ACHN (cell line): ENCODE measurements at places on chromosomes 7 and 10.

- peak; percentile 12 for DNase-seq
These were observed 150.5 kb downstream of the CYP26A1 start for GRCh38 chr10:93224005-93224779.

DNA sequence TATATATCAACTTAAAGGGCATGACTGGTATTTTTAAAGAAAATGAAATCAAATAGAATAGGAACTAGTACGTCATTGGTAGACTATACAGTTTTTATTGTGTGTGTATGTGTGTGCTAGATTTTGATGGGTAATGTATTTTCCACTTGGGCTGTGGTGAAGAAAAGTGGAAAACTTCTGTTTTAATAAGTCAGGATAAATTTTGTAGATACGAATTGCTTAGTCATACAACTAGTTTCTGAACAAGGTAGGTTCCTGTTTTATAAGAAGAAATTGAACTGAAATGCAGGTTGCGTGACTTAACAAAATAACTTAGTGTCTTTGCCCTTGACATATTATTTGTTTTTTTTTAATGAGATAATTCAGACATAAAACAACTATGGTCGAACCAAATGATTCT, 24.3 kb downstream of the UBN2 start:
- DNase-seq: no peak

DNA sequence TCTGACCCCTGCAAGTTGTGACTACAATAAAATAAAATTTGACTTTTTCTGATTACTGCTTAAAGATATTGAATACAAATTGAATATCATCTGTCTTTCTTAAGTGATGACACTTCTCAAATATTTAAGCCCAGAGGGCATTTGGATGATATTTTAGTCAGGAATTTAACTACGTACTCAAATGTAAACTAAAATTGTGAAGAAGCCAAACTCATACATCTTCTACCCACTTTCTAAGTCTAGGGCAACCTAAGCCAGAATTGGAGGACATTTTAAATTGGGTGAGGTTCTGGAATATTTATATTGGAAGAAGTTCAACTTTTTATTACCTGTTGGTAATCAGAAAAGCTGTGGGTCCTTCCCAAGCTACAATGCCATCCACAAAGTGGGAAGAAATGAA, 149.1 kb upstream of the WDR11 start:
- DNase-seq: no peak

- no peak for DNase-seq
These were observed 394.2 kb downstream of the GALNT17 start for GRCh38 chr7:71526106-71526505.

- DNase-seq: no peak
These were observed 287.3 kb downstream of the SDK1 start for GRCh38 chr7:3588341-3588740.

DNA sequence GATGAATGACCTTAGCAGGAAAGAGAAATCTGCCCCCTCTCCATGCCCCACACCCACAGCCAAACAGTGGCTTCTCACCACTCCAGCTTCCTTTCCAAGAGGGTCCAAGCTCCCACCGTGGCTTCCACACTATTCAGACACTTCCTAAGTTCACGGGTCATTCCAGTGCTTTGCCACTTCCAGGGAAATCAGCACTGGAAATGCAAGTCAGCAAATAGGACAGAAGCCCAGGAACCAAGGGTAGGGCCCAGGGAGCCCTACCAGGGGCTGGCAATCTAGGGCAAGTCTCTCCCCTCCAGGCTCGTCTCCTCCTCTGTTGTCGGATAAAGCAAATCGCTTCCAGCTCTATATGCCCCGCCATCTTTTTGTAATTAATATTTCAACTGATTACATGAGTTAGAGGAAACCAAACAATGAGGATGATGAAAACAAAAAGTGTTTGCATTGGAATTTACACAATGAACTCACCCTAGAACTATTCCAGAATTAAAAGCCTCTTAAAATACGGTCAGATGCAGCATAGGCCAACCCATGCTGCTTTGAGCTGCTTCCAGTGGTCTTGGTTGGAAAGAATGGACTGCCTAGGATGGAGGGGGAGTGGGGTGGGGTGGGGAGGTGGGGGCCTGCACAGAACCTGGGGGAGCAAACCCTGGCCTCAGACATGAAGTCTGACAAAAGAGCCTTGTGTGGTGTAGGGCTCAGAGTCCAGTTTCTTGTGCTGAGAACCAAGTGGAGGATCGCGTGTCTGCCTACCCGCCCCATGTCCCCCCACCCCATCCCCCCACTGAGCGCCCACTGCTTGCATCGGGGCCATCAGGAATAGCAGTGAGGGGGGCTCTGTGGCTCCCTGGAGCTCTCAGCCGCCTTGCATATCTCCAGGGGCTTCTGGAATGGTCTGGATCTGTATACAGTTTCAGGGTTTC, 74.6 kb upstream of the CPXM2 start:
- no peak for DNase-seq

- DNase-seq: no peak
These were observed 13.2 kb upstream of the FAM107B start for GRCh38 chr10:14787938-14788337.

GRCh38 chr10:93236393-93237040, 162.8 kb downstream of the CYP26A1 start:
- no peak for DNase-seq

DNA sequence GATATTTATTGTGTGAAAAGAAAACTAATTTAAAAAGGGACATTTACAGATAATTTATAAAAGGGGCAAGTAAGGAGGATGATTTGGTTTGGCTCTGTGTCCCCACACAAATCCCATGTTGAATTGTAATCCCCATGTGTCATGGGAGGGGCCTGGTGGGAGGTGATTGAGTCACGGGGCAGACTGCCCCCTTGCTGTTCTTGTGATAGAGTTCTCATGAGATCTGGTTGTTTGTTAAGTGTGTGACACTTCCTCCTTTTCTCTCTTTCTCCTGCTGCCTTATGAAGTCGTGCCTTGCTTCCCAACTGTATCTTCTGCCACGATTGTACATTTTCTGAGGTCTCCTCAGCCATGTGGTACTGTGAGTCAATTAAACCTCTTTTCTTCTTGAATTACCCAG, 171.0 kb upstream of the SEMA3E start:
- peak; percentile 9 for DNase-seq

- DNase-seq: no peak
These were observed 93.5 kb downstream of the KLF6 start for GRCh38 chr10:3691482-3691881.

- DNase-seq: no peak
These were observed 111.7 kb upstream of the STARD3NL start for GRCh38 chr7:38066391-38066790.

- no peak for DNase-seq
These were observed 10.7 kb downstream of the CYP2E1 start for GRCh38 chr10:133537546-133538545.

GRCh38 chr10:65548001-65548400, 1377.8 kb upstream of the LRRTM3 start:
- DNase-seq: no peak

DNA sequence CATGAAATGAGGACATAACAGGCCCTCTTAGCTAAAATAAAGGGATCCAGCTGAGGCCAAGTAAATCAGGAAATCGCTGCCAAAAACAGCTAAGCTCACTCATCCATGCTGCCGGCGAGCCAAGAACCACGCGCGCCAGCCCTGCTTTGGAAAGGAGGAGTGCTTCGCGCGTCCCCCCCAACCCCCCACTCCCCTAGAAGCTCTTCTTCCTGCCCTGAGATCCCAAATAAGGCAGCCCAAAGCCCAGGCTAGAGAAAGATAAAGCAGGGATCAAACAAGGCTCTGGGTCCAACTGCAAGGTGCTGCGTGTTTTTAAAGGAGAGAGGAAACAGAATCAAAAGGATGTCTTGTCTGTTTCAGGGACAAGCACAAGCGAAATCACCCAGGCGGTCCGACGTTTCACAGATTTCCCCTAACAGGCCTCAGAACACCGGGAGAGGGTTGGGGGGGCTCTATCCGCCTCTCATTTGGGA, 168.3 kb upstream of the AUTS2 start:
- no peak for DNase-seq

- DNase-seq: peak; percentile 60
These were observed 151.5 kb downstream of the ANK3 start for GRCh38 chr10:60237977-60238758.

DNA sequence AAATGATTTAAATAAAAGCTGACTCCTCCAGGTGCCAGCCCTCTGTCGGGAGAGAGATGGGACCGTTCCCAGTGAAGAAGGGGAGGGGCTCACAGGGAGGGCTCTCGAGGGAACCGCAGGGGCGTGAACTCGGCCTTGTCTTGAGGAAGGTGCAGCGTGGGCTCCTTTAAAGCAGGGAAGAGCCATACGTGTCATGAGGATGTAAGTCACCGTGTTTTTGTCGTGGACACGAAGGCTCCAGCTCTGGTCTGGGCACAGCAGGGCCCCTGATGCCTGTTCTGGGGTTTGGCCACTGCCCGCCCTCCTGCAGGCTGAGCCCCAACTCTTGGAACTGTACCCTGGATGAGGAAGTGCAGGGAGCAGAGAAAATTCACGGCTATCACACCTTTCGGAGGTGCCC, 45.0 kb downstream of the JAKMIP3 start:
- no peak for DNase-seq

DNA sequence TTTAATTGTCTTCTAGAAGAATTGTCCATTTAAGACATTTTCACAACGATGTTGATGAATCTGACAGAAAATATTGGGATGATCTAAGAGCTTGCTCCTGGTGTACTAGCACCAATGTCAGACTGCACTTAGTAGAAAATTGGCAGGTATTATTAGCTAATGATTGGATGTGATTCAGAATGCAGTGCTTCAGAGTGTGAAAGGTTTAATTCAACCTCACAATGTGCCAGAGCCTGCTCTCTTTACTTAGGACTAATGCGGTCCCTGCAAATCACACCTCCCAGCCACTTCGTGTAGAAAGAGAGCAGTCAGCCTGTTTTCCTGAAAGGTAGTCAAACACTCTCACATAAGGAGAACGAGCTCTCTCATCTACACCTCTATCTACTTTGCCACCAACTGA, 197.5 kb downstream of the ZNF438 start:
- no peak for DNase-seq

GRCh38 chr7:36001546-36001945, 151.5 kb upstream of the EEPD1 start:
- DNase-seq: no peak

GRCh38 chr7:2043316-2044039, 189.3 kb downstream of the MAD1L1 start:
- no peak for DNase-seq

DNA sequence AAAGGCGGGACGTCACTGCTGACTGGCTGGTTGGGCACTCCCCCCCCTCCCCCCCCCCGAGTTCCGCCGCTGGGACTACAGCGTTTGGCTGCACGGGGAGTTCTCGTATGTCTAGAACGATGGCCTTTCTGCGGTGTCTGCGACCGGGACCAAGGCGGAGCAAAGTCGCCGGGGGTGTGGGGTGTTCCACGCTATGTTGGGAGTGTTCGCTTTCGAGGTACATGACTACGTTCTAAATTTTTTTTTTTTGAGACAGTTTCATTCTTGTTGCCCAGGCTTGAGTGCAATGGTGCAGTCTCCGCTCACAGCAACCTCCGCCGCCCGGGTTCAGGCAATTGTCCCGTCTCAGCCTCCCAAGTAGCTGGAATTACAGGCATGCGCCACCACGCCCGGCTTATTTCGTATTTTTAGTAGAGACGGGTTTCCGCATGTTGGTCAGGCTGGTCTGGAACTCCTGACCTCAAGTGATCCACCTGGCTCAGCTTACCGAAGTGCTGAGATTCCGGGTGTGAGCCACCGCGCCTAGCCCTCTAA, 573 bp upstream of the IDI1 start:
- DNase-seq: peak; percentile 48

DNA sequence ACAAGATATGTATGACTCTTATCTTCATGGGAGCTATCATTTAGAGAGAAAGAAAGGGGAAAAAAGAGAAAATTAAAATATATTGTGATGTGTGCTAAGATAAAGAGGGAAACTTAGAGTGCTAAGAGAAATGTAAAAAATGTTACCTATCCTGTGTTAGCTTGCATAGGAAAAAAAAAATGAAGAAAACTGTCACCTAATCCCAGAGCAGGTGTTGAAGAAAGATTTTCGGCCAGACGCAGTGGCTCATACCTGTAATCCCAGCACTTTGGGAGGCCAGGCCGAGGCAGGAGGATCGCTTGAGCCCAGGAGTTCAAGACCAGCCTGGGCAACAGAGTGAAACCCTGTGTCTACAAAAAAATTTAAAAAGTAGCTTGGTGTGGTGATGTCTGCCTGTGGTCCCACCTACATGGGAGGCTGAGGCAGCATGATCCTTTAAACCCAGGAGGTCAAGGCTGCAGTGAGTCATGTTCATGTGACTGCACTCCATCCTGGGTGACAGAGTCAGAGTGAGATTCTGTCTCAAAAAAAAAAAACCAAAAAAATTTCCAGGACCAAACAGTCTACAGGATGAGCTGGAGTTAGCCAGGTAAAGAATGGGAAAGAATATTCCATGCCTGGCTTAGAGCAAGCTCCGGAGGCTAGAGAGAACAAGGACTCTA, 2.4 kb upstream of the MKLN1 start:
- DNase-seq: peak; percentile 49

DNA sequence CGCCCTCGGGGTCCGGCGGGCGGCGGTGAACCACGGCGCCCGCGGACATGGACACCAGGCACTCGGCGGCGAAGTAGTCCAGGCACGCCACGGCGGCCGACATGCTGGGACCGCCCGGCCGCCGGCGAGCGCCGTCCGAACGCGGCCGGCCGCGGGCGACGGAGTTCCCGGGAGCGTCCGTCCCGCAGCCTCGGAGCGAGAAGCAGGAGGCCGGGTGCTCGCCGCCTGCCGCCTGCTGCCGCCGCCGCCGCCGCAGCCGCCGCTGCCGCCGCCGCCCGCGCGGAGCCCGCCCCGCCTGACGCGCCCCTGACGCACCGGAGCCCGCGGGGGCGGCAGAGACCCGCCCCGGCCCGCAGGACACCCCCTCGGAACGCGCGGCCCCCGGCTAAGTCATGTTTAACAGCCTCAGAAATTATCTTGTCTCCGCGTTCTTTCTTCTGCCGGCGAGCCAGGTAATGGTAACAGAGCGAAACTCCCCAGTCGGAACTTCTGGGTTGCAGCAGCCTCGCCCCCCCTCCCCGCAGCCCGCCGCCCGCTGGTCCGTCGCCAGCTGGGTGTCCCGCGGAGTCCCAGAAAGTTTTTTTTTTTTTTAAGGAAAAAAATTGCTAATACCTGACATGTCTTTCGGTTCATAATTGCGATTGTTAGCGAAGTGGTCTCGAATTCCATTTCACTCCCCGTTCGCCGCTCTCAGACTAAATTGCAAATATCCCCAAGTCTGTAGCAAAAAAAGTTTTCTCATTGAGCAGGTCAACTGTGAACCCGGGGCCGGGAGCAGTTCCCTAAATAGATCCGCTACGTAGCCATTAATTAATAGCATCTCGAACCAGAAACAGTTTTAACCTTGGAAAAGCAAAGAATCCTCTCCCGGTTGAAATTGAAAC, at the start of gene KLF14:
KLF14 (minus strand) TSS at position 277 of the 884 bp plus-strand sequence; CDS start at position 103, 174 bp downstream.
- DNase-seq: peak; percentile 33
